ENCODE measurements at places on chromosomes 11 and 22.

DNA sequence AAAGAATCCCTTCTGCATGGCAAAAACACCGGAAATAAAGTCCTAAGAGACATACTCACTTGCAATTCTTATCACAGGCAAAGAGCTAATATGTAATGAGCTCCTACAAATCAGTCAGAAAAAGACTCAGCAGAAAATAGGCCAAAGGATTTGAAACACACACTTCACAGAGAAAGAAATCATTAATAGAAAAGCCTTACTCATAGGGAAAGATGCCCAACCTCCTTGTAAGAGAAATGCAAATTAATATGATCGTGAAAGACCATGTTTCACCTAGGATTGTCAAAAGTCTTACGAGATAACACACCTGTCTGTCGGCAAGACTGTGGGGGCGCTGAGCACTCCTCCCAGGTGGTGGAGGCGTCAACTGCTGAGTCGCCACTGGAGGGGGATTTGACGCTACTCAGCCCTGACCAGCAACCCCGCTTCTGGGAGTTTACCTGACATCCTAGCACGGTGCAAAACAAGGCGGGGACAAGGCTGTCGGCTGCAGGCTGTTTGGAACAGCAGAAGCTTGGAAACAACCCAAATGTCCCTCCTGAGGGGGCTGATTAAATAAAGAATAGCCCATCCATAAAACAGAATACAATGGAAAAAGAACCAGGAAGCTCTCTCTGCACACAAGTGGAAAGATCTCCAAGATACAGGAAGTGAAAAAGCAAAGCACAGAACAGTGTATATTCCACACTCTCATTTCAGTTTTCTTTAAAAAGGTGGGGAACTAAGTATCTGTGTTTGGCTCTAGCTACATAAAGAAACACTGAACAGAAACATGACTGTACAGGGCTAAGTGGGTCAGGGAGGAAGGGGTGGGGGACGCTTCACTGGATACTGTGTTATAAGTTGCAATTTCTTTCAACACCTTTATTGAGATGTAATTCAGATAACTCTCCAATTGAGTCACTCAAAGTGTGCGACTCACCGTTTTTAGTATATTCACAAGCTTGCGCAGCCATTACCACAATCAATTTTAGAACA, 11.5 kb downstream of the CSNK1E start:
- no peak for DNase-seq

- DNase-seq = peak; percentile 11
These were observed 100.5 kb downstream of the PDHX start for GRCh38 chr11:35016916-35017315.

DNA sequence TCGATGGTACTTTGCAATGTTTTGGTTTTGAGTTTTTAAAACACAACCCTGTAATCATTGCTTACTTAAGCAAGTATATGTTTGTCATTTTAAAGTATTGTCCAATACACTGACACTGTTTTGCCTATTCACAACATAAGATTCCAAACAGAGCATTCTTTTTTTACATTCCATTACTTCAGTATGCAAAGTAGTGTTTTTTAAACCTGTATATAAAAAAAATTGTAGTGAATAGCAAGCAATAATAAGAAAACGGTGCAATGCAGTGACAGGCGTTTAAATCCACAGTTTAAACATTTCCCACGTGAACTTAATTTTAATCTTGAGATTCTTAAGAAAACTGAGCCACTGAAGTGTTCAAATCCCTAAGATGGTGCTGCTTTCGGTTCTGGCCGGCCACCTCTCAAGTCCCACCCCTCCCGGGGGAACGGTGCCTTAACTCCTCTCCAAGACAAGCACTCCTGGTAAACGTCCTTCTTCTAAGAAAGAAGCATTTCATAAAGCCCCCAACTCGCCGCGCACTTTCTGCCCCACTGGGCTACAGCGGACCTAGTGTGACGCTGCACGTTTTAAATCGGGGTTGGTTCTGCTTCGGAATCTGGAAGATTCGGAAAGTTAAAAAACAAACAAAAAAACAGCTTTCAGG, 2.9 kb downstream of the PGR start:
- no peak for DNase-seq

DNA sequence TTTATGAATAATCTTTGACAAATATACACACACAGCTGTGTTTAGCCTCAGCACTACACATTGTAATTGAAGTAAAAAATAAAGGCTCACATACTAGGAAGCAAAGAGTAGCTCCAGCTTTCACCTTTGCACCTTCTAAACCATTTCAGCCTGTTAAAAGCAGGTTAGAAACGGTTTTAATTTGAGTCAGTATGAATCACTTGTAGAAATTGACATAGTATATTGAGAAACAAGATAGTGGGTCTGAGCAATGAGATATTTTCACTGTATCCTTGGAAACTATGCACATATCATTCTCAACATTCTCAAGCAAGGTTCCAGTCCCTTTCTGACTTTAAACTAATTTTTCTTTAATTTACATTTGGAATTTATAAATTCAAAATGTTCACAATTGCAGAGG, 380.3 kb downstream of the AASDHPPT start:
- no peak for DNase-seq

DNA sequence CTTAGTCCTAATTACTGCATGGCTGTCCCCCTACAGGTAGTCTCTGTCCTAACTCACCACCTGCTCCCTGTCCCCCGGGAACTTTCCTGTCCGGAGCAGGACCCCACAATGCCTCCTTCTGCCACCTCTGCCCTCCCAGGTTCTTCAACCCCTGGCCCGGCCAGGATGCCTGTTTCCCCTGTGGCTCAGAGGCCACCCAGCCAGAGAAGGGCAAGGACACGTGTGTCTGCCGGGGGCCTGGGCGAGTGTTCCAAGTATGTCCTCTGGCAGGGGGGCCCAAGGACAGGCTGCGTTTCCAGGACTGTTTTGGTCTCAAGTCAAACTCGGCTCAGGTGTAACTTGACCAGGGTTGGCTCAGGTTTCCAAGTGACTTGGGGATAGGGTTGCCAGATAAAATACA, 63.8 kb downstream of the BTG4 start:
- DNase-seq = no peak

DNA sequence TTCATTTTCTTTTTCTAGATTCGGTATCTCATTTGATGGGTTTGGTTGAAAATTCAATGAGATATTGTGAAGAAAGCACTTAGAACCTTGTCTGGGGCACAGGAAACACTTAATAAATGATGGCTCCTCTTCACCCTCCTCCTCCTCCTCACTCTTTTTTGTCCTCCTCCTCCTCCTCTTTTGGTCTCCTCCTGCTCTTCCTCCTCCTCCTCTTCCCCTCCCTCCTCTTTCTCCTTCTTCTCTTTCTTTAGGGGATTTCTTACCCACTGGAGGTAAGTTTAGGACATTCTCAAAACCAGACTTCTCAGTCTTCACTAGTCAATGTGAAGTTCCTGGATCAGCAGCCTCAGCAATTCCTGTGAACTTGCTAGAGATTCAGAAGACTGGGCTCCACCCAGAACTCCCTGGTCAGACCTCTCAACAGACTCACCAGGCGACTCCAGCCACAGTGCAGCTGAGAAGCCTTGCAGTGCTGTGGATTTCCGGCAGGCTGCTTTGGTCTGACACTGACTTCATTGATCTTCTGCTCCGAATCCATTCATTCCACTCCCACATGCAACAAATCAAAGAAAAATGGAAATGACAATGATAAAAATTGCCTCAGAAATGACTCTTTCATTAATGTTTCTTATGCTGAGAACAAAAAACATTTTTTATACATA, 368.6 kb upstream of the B3GAT1 start:
- DNase-seq = no peak

DNA sequence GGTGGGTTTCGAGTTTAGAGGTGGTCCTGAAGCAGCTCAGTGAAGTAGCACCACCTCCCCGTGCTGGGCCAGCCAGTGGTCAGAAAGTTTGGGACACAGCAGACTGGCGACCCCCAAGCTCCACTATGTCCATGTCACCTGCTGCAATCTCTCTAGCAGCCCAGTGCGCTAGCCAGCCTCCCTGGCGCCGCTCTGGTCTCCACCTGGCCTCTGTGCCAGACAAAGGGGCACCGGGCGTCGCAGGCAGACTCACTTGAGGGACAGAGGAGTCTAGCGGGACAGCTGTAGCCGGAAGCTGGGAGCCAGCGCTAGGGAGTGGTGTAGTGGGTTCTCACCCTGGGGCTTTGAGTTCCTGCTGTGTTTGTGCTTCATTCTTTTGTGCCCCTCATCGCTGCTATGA, 25.5 kb downstream of the MYBPC3 start:
- DNase-seq = no peak

DNA sequence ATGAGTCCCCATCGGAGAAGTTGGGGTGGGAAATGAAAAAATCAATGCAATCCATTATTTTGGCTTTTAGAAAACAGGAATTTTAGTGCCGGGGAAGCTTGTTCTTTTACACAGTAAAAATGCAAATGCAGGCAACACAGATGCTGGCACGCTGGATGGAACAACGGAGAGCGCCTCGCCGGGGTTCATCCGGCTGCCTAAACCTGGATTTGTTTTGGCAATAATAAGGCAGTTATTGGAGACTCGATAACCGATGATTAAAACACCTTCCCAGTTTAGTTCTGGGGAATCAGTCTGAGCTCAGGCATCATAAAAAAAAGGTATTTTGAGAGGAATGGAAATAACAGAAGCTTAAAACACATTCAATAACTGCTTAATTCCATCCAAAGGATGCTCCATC, 2.9 kb downstream of the DSCAML1 start:
- DNase-seq = no peak

DNA sequence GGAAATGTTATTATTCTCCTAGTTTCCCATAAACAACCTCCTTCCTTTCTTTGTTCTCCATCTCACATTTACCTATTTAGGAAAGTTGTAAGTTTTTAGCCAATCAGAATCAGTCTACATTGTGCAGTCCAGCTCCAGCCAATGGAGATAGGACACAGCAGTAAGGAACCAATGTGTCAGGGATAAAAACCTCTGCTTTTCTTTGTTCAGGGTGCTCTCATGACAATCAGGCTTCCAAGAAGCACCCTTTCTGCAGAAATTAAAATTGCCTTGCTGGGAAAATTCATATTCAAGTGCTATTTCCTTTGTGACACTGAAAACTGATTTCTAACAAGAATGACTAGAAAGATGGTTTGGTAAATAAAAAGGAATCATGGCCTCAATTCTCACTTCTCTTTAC, 14.6 kb downstream of the SCGB2A1 start:
- no peak for DNase-seq

- DNase-seq = no peak
These were observed 3.1 kb downstream of the FLI1 start for GRCh38 chr11:128696941-128697340.

DNA sequence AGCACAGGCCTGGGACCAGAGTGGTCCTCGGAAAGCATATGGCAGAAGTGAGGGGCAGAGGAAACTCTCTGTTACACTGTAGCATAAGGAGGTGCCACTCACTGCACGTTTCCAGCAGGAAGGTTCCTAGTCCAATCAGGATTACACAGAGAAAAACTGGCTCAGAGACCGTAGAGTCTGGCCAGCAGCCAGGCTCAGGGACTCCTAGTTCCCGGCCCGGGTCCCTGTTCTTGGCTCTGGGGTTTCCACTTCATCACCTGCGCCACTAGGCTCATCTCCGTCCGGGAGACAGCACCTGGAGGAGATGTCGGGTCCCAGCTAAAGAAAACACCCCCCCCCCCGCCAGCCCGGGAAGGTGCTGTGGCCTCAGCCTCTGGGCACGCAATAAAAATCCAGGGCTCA, 1.1 kb downstream of the TTLL12 start:
- DNase-seq = no peak

DNA sequence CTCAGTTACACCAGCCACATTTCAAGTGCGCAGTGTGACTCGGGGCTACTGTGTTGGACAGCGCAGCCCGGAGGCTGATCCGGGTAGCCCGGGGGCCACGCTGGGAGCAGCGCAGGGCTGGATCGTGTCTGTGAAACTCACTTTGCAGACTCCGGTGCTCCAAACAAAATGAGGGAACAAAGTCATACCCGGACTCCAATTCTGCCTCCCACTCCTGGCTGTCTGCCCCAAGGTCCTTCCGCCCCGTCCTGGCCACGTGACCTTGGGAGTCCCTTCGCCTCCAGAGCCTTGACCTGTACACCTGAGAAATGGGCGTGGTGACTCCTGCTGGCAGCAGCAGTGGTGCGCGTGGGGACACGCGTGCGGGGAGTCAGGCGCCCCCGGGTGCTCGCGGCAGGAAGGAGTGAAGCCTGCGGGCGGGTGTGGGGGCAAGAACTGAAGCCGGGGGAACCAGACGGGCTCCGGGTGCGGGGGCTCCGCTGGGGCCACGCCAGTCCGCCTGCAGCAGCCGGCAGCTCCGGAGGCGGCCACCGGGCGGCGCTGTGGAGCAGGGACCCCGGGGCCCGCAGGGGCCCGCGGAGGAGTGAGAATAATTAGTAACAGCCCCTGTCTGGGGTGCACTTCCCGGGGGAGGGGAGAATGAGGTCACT, 42.4 kb downstream of the KCNJ4 start:
- DNase-seq = peak; percentile 49

GRCh38 chr11:112903340-112903739, 57.9 kb upstream of the NCAM1 start:
- no peak for DNase-seq

GRCh38 chr22:23305321-23305910, 125.1 kb downstream of the BCR start:
- DNase-seq = no peak

- DNase-seq = no peak
These were observed 119.1 kb upstream of the CSNK2A3 start for GRCh38 chr11:11472106-11472505.

DNA sequence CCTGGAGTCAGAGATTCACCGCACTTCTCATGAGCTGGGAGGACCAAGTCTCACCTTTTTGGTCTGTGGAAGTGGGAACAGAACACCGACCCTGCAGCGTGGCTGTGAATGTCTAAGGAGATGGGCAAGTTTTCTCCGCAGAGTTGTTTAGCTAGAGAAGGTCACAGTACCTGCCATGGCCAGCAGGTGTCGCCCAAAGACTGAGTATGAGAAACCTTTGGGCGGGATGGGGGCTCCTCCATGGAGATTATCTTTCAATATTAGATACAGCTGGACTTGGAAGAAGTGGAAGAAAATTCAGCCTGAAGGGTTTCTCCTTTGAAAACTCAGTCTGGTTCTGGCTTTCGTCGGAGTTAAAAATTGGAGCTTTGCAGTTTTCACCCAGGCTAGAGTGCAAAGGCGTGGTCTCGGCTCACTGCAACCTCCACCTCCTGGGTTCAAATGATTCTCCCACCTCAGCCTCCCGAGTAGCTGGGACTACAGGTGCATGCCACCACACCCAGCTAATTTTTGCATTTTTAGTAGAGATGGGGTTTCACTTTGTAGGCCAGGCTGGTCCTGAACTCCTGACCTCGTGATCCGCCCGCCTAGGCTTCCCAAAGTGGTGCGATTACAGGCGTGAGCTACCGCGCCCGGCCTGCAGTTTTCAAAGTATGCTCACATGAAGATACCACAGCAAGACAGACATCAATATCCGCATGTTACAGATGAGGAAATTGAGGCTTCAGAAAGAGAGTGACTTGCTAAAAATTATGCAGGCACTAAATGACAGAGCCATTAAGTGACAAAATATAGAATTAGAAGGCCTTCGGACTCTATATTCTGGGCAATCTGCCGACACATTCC, 10.7 kb upstream of the DSCAML1 start:
- DNase-seq = no peak

- no peak for DNase-seq
These were observed 158.8 kb upstream of the PGR start for GRCh38 chr11:101288392-101288791.

Data from NCI-H524 treated with DMSO at 0.1 percent for 48 hours (cell line).